ENCODE measurements at places on chromosomes 3 and 15.

- DNase-seq = no peak
Measured at GRCh38 chr3:63972196-63972595, 51.1 kb downstream of the PSMD6 start.

- DNase-seq = no peak
Measured at GRCh38 chr3:118808723-118809122, 225.9 kb downstream of the IGSF11 start.

DNA sequence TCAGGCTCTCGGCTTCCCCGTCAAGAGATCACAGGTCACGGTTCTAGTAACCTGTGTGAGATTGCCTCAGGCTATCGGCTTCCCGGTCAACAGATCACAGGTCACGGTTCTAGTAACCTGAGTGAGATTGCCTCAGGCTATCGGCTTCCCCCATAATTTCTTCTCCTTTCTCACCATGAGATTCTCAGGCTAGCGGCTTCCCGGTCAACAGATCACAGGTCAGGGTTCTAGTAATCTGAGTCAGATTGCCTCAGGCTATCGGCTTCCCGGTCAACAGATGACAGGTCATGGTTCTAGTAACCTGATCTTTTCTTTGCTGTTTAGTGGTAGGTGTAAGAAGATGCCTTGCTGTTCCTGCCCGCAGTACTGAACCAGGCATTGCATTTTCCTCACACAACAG, 418.2 kb upstream of the ZNF717 start:
- no peak for DNase-seq

DNA sequence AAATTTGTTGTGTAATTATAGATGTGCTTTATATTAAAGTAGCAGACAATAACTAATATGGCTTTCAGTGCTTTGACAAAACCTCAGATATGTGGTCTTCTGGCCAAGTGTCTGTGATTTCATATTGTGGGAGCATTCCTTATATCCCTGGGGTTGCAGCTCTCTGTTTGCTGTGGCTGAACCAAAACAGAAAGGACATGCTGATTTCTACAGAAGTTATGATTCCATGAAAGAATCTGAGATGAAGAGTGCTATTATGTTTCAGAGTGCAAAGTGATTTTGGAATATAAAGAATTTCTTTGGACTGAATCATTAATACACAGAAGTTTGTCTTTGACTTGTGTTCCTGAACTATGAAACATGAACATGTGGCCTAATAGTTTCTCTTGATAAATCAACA, 36.5 kb downstream of the CDV3 start:
- DNase-seq = no peak

GRCh38 chr15:43776101-43776717, 557 bp downstream of the ELL3 start:
- DNase-seq = no peak

- DNase-seq = no peak
Measured at GRCh38 chr15:29854413-29854812, 32.1 kb upstream of the TJP1 start.

DNA sequence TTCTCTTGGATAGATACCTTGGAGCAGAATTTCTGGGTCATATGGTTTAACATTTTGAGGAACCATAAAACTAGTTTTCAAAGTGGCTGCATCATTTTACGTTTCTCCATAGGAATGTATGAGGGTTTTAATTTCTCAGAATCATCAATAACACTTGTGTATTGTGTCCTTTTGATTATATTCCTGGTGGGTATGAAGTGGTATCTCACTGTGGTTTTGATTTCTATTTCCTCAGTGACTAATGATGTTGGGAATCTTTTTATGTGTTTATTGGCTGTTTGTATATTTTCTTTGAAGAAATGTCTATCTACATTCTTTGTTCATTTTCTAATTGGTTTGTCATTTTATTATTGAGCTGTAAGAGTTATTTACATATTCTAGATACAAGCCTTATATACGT, 28.8 kb downstream of the CDIN1 start:
- DNase-seq = no peak

DNA sequence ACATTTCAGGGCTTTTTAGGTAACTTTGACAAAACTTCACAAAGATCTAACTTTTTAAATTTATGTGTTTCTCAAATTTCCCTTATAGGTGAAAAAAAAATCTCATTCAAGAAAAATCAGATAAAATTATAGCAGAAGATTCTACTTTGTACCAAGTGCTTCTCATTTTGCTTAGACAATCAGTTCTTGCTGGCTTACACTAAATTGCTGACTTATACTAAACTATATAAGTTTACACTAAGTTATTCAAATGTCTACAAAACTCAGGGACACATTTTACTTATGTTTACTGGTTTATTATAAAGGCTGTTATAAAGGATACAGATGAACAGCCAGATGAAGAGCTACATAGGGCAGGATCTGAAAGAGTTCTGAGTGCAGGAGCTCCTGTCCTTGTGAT, 195.1 kb downstream of the ZPLD1 start:
- no peak for DNase-seq

DNA sequence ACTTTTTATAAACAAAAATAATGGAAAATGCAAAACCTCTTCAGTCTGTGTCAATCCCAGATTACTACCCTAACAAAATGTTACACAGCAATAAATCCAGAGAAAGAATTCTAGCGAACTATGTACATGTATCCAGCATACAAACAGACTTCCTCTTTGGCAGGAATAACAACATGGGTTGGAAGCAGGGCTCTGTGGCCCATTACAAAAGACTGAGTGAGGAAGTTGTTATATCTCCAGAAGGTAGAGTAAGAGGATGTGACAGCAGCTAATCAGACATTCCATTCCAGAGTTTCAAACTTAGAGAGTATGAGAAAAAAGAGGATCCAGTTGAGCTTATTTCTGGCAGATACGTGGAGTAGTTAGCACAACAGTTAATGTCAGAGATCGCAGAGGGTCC, 294.0 kb upstream of the PLSCR5 start:
- no peak for DNase-seq

DNA sequence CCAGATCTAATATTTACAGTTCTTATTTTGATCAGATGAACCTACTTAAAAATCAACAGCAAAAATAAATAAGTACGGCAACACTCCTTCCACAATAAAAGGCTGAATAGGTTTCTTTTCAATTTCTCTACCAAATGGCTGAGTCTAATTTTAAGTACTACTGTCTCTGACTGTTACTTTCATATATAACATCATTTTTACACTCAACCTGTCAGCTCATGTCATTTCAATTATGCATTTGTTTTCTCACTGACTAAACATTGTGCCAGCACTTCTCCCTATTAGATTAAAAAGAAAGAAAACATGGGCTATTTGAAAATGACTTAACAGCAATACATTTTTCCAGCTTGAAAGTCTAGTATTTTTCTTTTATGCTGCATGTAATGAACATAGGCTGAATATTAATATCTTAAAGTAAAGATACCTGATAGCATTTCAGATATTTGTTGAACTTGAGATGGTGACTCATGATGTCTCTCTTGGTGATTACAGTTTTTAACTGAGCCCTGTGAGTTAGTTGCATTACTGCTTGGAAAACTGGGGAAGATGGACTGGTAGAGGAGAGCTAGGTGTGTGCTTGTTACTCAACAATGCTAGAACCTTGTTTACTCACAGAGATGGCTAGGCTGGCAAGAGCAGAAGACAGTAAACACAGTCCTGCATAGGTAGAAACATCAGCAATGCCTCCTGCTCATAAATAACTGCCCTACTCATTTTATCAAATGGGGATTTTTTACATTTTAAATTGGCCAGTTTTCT, 73.9 kb downstream of the PEX5L start:
- no peak for DNase-seq

GRCh38 chr3:46934072-46934471, 42.5 kb downstream of the CCDC12 start:
- DNase-seq = no peak

DNA sequence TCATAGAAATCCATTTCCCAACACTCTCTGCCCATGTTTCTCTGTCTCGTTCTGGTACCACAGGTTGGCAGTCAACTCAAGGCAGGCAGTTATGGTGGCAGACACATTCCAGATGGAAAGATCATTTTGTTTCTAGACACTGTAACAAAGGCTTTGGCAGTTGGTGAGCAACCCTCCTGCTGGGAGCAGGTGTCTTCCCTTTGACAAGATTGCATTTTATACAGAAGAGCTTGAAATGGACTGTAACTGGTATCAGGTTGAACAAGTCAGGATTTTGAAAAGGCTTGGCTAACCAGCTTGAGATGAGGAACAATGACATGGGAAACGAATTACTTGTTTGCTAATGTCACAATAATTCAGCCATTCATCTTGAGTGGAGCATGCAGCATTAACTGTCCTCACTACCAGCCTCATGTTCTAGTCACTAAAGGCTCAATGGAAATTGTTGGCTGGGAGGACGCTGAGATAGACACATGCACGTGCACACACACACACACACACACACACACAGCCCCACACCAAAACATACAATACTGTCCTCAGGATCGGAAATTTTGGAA, 170.0 kb downstream of the SEMA6D start:
- no peak for DNase-seq

All from ACHN (cell line).